ENCODE measurements at places on chromosomes 5 and 9.

GRCh38 chr9:68895741-68896478 is 118.0 kb downstream of the PRKACG start:
- DNase-seq: no peak

GRCh38 chr5:128213340-128213739 is 129.8 kb downstream of the SLC12A2 start:
- peak; percentile 69 for DNase-seq

GRCh38 chr5:135546101-135546500 is 10.3 kb upstream of the NEUROG1 start:
- peak; percentile 93 for DNase-seq

DNA sequence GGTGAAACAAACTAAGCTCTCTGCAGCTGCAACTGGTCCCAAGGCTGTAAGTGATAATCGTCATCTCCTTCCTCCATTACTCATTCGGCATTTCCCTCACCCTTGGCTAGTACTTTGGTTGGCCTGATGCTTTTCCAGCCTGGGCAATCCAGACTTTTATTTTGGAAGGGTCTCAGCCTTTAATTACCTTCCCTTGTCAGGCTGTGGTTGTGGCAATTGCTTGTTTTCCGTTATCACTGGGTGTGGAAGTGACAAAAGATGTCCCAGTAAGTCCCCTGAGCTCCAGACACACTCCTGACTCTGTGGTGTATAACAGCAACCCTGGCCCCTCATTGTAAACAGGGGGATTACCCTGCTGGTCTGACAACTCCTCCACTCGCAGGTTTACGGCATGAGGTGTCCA is 6.3 kb upstream of the FAF2 start:
- peak; percentile 46 for DNase-seq

DNA sequence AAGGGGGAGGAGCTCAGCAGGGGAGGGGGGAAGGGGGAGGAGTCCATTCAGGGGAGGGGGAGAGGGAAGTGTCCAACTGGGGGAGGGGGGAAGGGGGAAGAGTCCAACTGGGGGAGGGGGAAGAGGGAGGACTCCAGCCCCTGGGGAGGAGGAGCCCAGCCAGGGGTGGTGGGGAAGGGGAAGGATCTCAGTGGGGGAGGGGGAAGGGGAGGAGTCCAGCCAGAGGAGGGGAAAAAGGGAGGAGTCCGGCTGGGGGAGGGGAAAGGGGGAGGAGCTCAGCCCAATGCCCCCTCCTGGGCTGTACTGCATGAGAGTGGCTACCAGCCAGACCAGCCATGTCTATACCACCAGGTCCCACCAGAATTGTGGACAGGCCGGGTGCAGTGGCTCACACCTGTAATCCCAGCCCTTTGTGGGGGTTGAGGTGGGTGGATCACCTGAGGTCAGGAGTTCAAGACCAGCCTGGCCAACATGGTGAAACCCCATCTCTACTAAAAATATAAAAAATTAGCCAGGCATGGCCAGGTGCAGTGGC is 30.6 kb upstream of the ADAMTS2 start:
- no peak for DNase-seq

GRCh38 chr9:614431-614830 is 227.1 kb upstream of the DMRT1 start:
- no peak for DNase-seq

DNA sequence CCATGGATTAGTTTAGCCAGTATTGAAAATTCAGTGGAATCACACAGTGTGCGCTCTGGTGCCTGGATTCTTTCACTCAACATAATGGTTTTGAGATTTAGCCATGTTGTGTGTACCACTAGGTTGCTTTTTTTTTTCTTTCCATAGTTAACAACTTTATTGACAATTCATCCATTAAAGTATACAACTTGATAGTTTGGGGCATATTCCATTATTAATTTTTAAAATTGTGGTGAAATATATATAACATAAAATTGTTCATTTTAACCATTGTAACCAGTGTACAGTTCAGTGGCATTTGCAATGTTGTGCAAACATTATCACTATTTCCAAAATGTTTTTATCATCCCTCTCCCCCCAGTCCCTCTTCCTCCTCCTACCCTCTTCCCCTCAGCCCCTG is 35.2 kb downstream of the ANKRD33B start:
- no peak for DNase-seq

DNA sequence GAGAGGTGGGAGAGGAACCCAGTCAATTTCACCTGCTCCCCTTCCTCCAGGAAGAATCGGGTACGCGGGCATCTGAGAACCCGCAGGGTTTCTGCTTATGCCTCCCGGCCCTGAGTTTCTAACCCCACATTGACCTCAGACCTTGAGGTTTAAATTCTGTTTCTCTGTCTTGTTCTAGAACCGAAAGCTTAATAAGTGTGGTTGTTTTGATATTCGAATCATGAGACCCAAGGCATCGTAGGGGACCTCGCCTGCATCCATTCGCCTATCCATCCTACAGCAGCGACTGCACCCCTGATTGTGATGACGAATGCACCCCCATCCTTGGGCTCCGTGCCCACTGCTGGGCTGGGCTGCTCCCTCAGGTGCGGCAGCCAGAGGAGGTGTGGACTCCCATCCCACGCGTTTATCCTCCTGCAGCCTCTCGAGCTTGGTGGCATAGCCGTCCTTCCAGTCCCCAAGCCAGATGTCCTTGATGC is 80.8 kb upstream of the IER5L start:
- no peak for DNase-seq

DNA sequence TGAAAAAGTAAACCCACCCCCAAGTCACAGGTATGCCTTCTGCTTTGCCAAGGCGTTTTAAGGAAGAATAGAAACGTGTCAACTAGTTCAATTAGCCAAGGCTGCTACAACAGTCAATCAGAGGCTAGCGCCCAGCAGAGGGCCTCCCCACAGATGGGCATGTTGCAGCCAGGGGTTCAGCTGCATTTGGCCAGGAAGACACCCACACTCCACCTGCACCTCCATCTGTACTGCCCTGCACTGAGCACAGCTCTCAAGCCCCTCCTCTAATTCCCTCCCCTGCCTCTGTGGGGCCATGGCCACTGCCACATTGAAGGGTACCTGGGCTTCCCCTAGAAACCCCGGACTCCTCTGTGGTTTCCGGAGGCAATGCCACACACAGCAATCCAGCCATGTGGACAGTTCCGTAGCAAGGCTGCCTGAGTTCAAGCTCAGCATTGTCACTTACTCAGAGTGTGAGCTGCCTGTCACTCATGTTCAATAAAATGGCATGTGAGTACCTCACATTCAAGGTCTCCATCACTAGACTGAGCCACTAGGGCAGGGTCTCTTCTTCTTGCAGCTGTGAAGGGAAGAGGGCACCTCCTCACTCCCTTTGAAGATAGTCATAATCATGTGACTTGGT is 248.4 kb downstream of the IRX2 start:
- no peak for DNase-seq

DNA sequence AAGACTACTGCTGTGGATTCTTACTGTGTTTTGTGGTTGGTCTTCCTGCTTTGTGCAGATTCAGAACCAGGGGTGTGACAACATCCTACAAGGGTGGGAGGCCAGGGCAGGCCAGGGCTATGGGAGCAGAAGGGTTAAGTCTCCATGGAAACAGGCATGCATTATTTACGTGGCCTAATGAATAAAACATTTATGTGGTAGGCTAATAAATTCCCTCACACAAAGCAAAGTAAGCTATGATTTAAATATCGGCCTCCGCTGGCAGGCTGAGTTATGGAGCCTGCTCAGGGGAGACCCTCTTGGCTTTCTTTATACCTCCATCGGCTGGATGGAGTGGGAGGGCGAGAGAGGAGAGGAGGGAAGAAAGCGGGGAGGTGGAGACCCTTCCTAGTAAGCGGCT is 230.3 kb upstream of the MVB12B start:
- DNase-seq: no peak

GRCh38 chr9:109745335-109746283 is 34.4 kb upstream of the PALM2AKAP2 start:
- no peak for DNase-seq

GRCh38 chr9:31908158-31908890 is 476.1 kb upstream of the ACO1 start:
- DNase-seq: no peak
